ENCODE measurements at places on chromosomes 3 and 15. TPM values are rescaled to one million over a fixed set of nuclear protein-coding genes. Genes with fewer than 3 reads are reported as not detected.
A peak's percentile ranks its signal among the peaks of the same experiment; 100 is the strongest.

DNA sequence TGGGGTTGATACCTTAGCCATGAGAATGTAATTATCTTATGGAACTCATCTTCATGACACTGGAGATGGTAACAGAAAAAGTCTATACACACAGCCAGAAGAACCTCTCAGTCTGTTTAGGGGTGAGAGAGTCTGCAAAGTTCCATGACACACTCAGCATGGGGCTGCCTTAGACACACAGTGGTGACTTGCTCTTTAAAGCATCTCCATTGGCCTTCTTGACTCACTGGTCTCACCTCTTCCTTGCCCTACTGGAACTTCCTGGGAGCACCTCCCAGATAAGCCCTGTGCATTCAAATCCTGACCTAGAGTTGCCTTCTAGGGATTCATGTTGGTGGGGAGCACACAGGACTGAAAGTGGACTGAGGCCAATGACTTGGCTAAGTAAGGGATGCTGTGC lies 9.3 kb downstream of the MAGI1 start:
- H3K4me3 ChIP-seq, result no peak overlapping the region
- peaks cover 18% of the 10 kb centered on the region for H3K4me1 ChIP-seq
- H3K36me3 ChIP-seq, result no peaks in the 10 kb centered on the region
- H3K27me3 ChIP-seq, result no peaks in the 10 kb centered on the region
- DNase-seq, result no peak

- H3K27me3 ChIP-seq, result no peaks in the 10 kb centered on the region
- H3K4me1 ChIP-seq, result no peaks in the 10 kb centered on the region
- no peak overlapping the region for H3K27ac ChIP-seq
- no peaks in the 10 kb centered on the region for H3K36me3 ChIP-seq
Measured at GRCh38 chr15:26702381-26702780, 70.5 kb downstream of the GABRB3 start.

DNA sequence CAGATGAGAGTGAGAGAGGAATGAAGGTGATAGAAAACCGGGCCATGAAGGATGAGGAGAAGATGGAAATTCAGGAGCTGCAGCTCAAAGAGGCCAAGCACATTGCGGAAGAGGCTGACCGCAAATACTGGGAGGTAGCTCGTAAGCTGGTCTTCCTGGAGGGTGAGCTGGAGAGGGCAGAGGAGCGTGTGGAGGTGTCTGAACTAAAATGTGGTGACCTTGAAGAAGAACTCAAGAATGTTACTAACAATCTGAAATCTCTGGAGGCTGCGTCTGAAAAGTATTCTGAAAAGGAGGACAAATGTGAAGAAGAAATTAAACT lies 88.9 kb downstream of the EOMES start:
- H3K27ac ChIP-seq, result peak overlapping the region; percentile 70
- H3K36me3 ChIP-seq, result no peaks in the 10 kb centered on the region
- DNase-seq, result no peak

DNA sequence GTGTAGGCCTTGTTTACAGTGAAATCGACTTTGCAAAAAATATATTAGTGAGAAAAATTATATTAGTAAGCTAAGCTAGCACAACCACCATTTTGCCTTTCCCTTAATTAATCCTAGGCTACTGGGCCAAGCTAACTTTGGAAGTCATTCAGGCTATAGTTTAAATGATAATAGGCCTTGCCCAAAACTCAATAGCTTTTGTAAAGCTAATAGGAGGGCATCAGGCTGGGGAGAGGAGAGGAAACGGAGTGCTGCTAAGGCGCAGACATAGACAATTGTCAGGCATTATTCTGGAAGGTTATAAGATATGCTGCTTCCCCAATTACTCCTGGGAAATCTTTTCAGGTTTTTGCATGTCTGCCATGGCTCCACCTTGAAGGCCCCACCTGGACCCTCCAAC lies 1286.0 kb downstream of the NSUN3 start:
- no peaks in the 10 kb centered on the region for H3K36me3 ChIP-seq
- no peak for DNase-seq
- no peaks in the 10 kb centered on the region for H3K27me3 ChIP-seq
- no peaks in the 10 kb centered on the region for H3K4me1 ChIP-seq
- H3K27ac ChIP-seq, result no peak overlapping the region

ARGFX gene
- polyA plus RNA-seq, result not detected

DNA sequence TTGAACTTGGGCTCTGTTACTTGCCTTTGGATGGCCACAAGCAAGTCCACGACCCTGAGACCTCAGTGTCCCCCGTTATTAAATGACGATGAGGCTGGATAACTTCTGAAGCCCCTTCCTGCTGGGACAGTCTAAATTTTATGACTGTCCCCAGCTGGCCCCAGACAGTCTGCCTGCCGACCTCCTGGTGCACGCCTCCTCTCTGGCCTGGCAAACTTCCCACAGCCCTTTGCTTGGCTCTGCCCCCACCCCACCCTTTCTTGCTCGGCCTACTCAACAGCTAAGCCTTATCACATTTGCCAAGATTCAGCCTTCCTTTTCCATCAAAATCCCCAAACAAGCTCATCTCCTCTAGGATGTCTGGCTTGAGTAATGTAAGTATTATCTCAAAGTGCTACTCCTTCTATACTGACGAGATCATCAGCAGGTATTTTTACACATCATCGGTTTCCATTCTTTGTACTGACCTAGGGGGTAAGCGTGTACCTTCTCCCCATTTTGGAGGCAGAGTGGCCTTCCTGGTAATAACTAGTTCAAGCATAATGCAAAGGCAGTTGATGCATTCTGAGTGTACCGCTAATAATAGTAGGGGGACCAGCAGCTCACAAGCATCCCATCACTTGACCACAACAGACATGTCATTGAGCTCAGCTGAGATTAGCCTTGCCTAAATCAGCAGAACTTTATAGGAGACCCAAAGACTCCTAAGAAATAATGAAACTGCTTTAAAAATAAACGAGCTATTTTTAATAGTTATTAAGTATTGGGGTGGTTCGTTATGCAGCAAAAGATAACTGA lies 120.8 kb upstream of the HACD2 start:
- no peaks in the 10 kb centered on the region for H3K27me3 ChIP-seq
- H3K4me3 ChIP-seq, result no peak overlapping the region
- H3K4me1 ChIP-seq, result no peaks in the 10 kb centered on the region
- H3K36me3 ChIP-seq, result no peaks in the 10 kb centered on the region
- H3K27ac ChIP-seq, result no peak overlapping the region

DNA sequence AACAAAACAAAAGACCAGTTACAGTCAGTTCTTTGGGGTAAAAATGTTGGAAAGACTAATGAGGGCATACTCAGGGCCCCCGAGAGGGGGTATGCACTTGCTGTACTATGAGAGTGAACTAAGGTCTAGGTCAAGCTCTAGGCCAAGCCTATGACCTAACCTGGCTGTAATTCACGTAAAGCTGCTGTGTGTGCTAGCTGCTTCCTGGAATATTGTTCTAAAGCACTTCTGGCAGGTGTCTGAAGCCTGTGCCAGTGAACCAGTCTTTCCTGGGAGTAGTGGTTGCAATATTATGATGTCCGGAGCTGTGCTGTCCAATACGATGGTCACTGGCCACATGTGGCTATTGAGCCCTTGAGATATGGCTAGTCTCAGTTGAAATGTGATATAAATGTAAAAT lies 13.1 kb upstream of the CX3CR1 start:
- no peak overlapping the region for H3K27ac ChIP-seq
- no peak overlapping the region for H3K4me3 ChIP-seq
- no peaks in the 10 kb centered on the region for H3K4me1 ChIP-seq
- DNase-seq, result no peak
- H3K27me3 ChIP-seq, result no peaks in the 10 kb centered on the region
- H3K36me3 ChIP-seq, result no peaks in the 10 kb centered on the region

LMAN1L gene
- polyA plus RNA-seq, result not detected

GRCh38 chr15:60819860-60820259 lies 340.9 kb upstream of the ICE2 start:
- H3K4me3 ChIP-seq, result no peak overlapping the region
- no peaks in the 10 kb centered on the region for H3K27me3 ChIP-seq
- H3K27ac ChIP-seq, result no peak overlapping the region
- H3K4me1 ChIP-seq, result peaks cover 5% of the 10 kb centered on the region
- H3K36me3 ChIP-seq, result no peaks in the 10 kb centered on the region

RPUSD3 gene
- polyA plus RNA-seq, result 39.0 TPM

DNA sequence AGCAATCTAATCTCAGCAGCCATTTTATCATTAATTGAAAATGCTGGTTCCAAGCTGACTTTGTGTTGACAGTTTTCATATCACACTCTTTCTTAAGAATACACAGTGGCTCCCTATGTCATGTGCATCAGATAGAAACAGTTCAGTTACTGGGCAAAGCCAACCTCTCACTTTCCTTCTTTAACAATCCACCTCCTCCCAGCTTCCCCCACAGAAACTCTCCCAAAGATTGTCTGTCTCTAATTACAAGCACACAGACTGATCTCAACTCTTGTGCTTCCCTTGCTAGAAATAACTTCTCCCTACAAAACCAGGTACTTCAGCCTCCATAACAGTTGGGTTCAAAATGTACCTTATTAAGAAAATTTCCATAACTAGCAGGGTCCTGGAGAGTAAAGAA lies 228.9 kb upstream of the WNT5A start:
- no peaks in the 10 kb centered on the region for H3K4me1 ChIP-seq
- H3K27me3 ChIP-seq, result no peaks in the 10 kb centered on the region
- DNase-seq, result no peak
- no peak overlapping the region for H3K27ac ChIP-seq
- no peaks in the 10 kb centered on the region for H3K36me3 ChIP-seq

GRCh38 chr15:97672586-97672985 lies 287.9 kb upstream of the ARRDC4 start:
- H3K4me3 ChIP-seq, result no peak overlapping the region
- no peak for DNase-seq
- no peaks in the 10 kb centered on the region for H3K4me1 ChIP-seq
- H3K27ac ChIP-seq, result no peak overlapping the region

- no peak overlapping the region for H3K27ac ChIP-seq
- H3K4me3 ChIP-seq, result no peak overlapping the region
- no peaks in the 10 kb centered on the region for H3K36me3 ChIP-seq
- H3K4me1 ChIP-seq, result peaks cover 47% of the 10 kb centered on the region
Measured at GRCh38 chr3:126266291-126266840, 86.0 kb upstream of the ALDH1L1 start.

DNA sequence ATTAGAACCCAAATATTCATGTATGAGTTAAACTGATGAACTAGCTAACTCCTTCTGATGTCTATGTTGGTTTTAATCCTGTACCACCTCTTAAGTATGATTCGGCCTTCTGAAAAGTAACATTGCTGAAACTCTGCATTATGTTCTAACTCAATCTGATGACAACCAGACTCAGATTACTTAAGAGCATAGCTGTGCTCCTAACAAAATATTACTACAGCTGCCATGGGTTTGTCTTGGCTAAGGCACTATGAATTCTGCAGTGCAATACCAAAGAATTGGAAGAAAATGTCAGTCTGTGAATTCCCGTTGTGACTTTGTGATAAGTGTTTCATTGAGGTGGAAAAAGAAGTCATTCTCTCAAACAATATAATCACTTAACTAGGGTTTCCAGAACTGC lies 224.4 kb downstream of the ZMAT3 start:
- H3K36me3 ChIP-seq, result no peaks in the 10 kb centered on the region
- DNase-seq, result no peak
- H3K27ac ChIP-seq, result no peak overlapping the region
- H3K4me1 ChIP-seq, result no peaks in the 10 kb centered on the region

GOLGA8T gene
- not detected for polyA plus RNA-seq

GRCh38 chr3:52847726-52848125 lies 12.9 kb upstream of the MUSTN1 start:
- H3K27me3 ChIP-seq, result no peaks in the 10 kb centered on the region
- no peaks in the 10 kb centered on the region for H3K4me1 ChIP-seq
- H3K27ac ChIP-seq, result no peak overlapping the region
- H3K36me3 ChIP-seq, result peaks cover 15% of the 10 kb centered on the region

GRCh38 chr3:145088917-145089316 lies 1072.1 kb downstream of the PLOD2 start:
- H3K27ac ChIP-seq, result no peak overlapping the region
- H3K4me3 ChIP-seq, result no peak overlapping the region
- no peaks in the 10 kb centered on the region for H3K27me3 ChIP-seq
- H3K36me3 ChIP-seq, result no peaks in the 10 kb centered on the region
- H3K4me1 ChIP-seq, result no peaks in the 10 kb centered on the region

GRCh38 chr15:99442252-99442897 lies 123.4 kb upstream of the MEF2A start:
- H3K27ac ChIP-seq, result peak overlapping the region; percentile 13
- peaks cover 15% of the 10 kb centered on the region for H3K4me1 ChIP-seq
- no peaks in the 10 kb centered on the region for H3K36me3 ChIP-seq
- H3K4me3 ChIP-seq, result no peak overlapping the region
- no peak for DNase-seq
- H3K27me3 ChIP-seq, result peaks cover 2% of the 10 kb centered on the region

TRIM42 gene
- polyA plus RNA-seq, result not detected

- H3K4me1 ChIP-seq, result no peaks in the 10 kb centered on the region
- H3K36me3 ChIP-seq, result no peaks in the 10 kb centered on the region
- H3K27ac ChIP-seq, result no peak overlapping the region
- no peak overlapping the region for H3K4me3 ChIP-seq
Measured at GRCh38 chr15:38877471-38877870, 312.9 kb upstream of the RASGRP1 start.

TRPC1 gene
- polyA plus RNA-seq, result 3.9 TPM

- H3K4me3 ChIP-seq, result no peak overlapping the region
- no peaks in the 10 kb centered on the region for H3K27me3 ChIP-seq
- H3K27ac ChIP-seq, result no peak overlapping the region
- peaks cover 3% of the 10 kb centered on the region for H3K4me1 ChIP-seq
Measured at GRCh38 chr3:24254649-24255048, 240.0 kb downstream of the THRB start.

LRRC31 gene
- not detected for polyA plus RNA-seq

- H3K27ac ChIP-seq, result no peak overlapping the region
- no peak overlapping the region for H3K4me3 ChIP-seq
- H3K4me1 ChIP-seq, result peaks cover 29% of the 10 kb centered on the region
Measured at GRCh38 chr3:11134794-11135193, 19.5 kb upstream of the HRH1 start.

DNA sequence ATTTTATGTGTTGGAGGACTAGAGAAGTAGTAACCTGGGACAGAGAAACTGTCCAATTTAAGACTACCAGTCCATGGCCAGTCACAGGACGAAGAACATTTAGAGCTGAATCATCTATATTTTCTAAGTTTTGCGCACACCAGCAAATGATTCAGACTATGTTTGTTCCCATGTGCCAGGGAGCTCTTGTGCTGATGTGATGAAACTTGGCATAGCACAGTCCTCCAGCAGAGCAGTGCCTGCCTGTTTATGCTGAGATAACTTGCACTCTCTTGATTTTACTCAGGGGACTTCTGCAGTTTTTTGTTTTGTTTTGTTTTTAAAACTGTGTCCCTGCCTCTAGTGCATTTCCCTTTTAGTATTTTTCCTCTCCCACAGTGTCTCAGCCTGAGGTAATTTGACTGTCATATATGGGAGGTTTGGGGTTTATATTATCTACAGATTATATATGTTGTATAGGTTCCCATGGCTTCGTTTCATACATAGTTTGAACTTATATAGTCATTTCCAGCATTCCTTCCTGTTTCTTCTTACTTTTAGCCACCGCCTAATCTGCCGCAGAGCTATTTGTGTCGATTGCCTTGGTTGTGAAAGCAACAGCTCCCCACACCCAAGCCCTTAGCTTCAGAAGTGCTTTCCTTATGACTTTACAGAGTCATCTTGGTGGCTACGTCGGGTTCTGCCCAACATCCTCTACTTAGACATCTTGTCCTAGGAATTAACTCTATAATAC lies 45.5 kb downstream of the PPM1L start:
- no peaks in the 10 kb centered on the region for H3K36me3 ChIP-seq
- H3K27ac ChIP-seq, result no peak overlapping the region
- no peaks in the 10 kb centered on the region for H3K4me1 ChIP-seq
- no peak overlapping the region for H3K4me3 ChIP-seq
